ENCODE measurements at places on chromosomes 13 and 19. TPM values are rescaled to one million over a fixed set of nuclear protein-coding genes. Genes with fewer than 3 reads are reported as not detected.
A peak's percentile ranks its signal among the peaks of the same experiment; 100 is the strongest.

DNA sequence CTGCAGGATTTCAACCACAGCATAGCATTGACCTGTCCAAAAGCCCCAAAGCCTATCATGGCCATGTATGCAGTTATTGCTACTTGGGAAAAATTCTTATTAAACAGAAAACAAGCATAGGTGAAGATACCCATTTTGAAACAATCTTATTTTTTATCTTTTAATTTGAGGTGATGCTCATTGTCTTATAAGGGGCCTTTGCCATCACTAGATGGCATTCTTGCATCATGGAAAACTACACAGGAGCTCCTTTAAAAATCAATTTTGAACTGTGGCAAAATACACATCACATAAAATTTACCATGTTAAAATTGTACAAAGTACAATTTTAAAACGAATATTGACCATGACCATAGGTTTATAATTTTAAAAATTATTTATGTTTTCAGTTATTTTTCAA lies 38.9 kb upstream of the ZNF835 start:
- no peak overlapping the region for H3K4me3 ChIP-seq
- no peaks in the 10 kb centered on the region for H3K27me3 ChIP-seq
- H3K27ac ChIP-seq = no peak overlapping the region
- DNase-seq = no peak
- H3K36me3 ChIP-seq = no peaks in the 10 kb centered on the region

PNMA8A gene
- total RNA-seq = 12.8 TPM

PTH2 gene
- not detected for total RNA-seq

DNA sequence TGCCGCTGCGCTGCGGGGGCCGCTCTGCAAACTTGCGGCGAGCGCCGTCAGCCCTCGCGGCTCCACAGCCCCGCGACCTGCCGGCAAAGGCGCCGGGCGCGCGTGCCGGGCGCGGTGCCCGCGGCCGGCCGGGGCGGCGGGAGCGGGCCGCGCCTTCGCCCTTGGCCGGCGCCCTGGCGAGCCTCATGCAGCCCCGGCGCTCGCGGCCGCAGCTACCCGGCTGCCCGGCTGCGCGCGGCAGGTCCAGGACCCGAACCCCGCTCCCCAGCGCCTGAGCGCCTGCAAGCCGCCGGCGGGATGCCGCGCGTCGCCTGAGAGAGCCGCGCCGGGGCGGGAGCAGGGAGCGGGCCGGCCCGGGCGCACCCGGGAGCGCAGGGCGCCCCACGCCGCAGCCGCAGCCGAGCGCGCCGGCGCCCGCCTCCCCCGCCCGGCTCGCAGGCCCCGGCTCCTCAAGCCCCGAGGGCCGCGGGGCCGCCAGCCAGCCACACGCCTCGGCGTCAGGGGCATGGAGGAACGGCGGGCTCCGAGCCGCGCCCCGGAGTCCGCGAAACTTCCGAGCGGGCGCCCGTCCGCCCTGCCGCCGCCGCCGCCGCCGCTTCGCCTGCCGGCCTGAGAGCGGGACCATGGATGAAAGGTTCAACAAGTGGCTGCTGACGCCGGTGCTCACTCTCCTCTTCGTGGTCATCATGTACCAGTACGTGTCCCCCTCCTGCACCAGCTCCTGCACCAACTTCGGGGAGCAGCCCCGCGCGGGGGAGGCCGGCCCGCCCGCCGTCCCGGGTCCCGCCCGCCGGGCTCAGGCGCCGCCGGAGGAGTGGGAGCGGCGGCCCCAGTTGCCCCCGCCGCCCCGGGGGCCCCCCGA lies 564 bp downstream of the HS6ST3 start:
- no peak overlapping the region for H3K27ac ChIP-seq
- H3K27me3 ChIP-seq = peaks cover 90% of the 10 kb centered on the region
- H3K36me3 ChIP-seq = no peaks in the 10 kb centered on the region
- H3K4me1 ChIP-seq = no peaks in the 10 kb centered on the region
- peak overlapping the region; percentile 38 for H3K4me3 ChIP-seq

ZSWIM4 gene
- total RNA-seq = 9.8 TPM

- H3K36me3 ChIP-seq = no peaks in the 10 kb centered on the region
- H3K27ac ChIP-seq = no peak overlapping the region
Observed at GRCh38 chr13:50989476-50989875, 79.9 kb downstream of the RNASEH2B start.

Data from A673 (cell line).